ENCODE measurements at places on chromosomes 2 and 18.
A peak's percentile ranks its signal among the peaks of the same experiment; 100 is the strongest.

DNA sequence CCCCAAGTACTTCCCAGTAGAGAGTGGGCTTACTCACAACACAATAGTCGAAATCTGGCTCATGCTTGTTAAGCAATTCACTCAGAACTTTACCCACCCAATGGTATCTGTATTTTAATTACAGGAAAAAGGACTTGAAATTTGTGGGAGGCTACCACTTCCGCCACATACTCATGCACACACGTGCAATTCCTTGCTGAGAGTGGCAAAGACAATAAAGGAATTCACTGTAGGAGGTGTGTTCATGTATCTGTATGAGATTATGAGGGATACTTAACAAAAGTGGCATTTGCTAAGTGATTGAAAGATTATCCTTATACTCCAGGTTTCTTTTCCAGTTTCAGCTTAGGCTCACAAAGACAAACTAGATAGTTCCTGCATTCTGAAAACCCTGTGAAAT is 14.9 kb upstream of the LYPD6 start:
- DNase-seq, result no peak

DNA sequence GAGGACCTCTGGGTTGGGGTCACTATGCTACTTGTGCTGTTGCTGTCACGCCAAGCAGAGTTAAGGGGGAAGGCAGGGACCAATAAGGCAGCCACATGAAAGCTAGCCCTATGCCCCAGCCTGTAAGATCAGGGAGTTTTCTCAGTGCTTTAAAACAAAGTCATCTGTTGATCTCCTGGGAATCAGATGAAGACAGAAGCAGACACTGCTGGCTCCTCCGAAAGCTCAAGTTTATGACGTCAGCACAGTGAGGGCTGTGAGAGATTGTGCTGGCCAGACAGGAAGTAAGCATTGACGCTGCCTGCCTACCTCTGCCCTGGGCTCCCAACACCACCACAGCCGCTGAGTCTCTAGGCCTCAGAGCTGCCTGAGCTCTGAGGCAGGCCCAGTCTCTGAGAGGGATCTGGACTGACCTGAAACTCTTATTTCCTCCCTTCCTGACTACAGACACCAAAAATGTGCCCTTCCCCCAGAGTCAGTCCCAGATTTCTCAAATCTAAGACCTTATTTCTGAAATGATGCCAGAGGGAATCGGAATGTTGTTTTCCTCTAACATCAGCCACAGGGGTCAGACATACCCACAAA is 118.1 kb upstream of the EPAS1 start:
- no peak for DNase-seq

- DNase-seq, result no peak
Measured at GRCh38 chr2:138424436-138425140, 77.0 kb upstream of the SPOPL start.

DNA sequence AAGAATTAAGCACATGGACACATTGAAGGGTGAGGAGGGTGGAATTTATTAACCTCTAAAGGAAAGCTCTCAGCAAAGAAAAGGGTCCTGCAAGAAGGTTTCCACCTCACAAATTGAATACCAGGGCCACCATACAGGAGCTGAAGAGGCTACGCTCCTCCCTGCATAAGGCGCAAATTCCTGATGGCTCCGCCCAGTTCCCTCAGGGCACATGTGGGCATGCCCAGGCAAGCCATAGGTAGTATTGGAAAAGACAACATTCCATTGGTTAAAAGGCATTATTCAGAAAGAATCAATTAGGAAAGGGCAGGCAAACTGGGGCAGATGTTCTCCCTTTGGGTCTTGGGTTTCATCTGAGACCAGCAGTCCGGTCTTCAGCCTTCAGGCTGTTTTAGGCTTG is 161.2 kb downstream of the PTPRM start:
- DNase-seq, result no peak

DNA sequence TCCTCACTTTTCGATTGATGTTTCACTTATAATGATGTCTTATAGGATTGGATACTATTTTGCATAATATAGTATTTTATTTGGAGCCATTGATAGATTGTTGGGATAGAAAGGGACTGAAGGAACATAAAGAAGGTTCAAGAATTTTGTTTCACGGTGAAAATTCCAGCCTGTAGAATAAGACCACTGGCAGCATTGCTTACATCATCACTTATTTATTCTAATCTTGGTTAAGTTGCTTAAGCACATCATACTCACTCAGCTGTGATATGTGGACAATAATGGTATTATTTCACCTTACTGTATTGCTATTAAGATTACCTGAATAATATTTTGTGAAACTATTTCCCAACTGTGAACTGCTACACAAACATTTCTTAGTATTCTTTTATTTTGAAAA is 118.3 kb downstream of the FIGN start:
- no peak for DNase-seq

GRCh38 chr2:17226941-17227490 is 291.2 kb downstream of the RAD51AP2 start:
- no peak for DNase-seq

DNA sequence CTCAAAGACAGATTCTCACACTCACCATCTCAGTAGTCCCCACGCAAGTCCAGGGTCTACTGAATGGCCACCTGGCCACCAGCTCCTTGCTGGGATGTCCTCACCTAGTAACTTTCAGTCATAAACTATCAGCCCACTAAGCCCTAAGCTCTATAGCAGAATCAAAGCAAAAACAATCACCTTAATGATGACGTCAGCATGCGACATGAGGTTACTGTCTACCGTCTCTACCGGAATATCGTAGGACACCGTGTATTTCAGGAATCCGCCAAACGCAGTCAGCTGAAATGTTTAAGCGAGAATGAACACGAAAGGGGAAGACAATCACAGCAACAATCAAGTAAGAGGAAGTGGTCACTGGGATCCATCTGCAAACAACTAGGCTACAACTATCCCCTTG is 81.8 kb downstream of the LAMA1 start:
- DNase-seq, result no peak

DNA sequence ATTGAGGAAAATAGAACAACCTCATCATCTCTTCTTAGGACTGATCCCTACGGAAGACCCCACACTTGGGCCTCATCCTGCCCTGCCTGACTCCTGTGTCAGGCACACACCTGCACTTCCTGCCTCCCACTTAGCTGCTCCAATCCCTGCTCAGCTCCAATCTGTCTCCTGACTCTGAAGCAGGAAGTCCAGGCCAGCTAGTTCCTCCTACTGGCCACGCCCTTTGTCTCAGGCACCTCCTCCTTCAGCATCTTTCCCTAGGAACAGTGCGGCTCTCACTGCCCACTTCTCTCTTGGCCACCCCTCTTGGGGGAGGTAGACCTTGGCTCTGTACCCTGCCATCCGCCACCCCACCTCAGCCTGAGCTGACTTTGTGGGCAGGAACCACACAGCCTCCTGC is 135.8 kb downstream of the CELF4 start:
- DNase-seq, result no peak

GRCh38 chr2:47486841-47487497 is 84.0 kb downstream of the MSH2 start:
- DNase-seq, result peak; percentile 51

DNA sequence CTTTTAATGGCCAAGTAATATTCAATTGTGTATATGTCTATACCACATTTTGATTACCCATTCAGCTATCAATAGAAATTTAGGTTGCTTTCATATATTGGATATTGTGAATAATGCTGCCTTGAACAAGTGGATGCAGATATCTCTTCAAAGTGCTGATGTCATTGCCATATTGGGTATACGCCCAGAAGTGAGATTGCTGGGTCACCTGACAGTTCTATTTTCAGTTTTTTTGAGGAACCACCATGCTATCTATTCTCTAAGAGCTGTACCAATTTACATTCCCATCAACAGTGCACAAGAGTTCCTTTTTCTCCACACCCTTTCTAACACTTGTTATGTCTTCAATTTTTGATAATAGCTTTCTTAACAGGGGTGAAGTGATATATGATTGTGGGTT is 306.9 kb downstream of the ZNF516 start:
- no peak for DNase-seq
